ENCODE measurements at places on chromosomes 11 and 22. TPM values are rescaled to one million over a fixed set of nuclear protein-coding genes. Genes with fewer than 3 reads are reported as not detected.

DNA sequence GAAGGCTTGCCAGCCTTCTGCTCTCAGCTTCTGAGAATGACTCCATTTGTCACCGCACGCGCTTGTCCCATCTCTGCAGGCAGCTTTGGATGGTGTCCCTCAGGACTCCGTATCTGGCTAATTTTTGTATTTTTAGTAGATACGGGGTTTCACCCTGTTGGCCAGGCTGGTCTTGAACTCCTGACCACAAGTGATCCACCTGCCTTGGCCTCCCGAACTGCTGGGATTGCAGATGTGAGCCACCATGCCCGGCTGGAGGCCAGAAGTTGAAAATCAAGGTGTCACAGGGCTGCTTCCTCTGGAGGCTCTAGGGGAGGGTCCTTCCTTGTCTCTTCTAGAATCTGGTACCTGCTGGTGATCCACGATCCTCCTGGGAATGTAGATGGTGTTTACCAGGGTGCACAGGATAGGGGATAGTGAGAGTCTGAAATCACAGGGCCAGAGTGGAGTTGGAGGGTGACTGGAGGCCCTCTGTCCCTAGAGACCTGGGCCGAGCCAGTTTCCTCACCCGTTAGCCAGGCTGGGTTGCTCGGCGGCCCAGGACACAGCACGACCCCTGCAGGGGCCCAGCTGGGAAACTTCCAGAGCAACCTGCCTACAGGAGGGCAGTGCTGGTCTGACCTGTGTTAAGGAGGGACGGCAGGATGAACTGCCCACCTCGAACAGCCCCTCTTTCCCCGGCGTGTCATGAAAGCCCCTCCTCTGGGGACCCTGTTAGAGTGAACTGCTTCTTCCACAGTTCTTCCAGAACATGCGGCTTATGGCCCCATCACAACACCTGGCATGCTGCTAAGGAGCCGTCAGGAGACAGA is 48.9 kb upstream of the SHANK2 start:
- DNase-seq: no peak

- DNase-seq: peak; percentile 61
These were observed 958 bp upstream of the TUT1 start for GRCh38 chr11:62592146-62592815.

- peak; percentile 65 for DNase-seq
These were observed 52.0 kb upstream of the PRSS23 start for GRCh38 chr11:86748296-86748695.

DNA sequence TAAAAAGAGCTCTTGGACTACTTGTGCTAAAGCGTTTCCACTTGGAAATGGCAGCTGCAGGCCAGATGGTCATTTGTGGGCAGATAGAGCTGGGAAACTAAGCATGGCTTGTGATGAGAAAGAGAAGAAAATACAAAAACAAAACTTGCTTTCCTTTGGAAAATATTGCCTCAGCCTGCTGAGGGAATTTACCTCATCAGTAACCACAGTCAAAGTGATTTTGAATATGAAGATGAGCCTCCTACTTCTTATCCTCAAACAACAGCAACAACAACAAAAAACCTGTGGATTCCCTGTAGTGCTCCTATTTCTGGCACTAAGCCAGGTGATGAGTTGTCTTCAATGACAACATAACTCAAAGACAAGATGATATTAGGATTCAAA is 62.7 kb upstream of the FIBIN start:
- DNase-seq: no peak

DNA sequence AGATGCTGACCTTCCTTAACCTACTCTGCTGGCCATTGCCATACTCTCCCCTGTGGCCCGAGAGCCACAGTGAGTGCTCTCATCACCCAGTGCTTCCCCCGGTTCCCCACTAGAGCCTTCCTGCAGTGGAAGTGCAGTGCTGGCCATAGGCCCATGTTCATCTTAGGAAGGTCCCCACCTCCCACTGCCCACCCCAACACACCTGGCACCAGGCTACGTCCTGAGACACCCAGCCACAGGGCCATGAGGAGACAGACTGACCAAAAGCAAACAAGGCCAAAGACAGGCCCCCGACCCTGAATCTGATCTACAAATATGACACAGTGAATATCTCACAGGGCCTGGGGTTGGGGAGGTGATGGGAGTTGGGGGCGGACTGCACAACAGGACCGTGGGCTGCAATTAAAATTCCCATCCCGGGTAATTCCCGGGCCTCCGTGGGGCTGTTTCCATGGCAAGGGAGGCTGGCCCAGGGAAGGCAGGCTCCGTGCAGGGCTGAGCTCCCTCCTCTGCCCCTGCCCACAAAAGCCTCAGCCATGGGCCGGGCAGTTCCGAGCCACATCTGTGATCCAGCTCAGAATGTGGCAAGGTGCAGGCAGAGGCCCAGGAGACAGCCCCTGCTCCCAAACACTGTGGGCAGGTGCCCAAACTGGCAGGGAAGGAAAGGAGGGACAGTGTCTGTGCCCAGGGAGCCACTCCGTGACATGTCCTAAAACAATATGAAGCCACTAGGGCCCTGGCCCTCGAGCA is 5.1 kb upstream of the CHST1 start:
- peak; percentile 62 for DNase-seq

- DNase-seq: peak; percentile 18
These were observed 1.5 kb upstream of the ATP5MGL start for GRCh38 chr22:42641801-42642413.

GRCh38 chr22:37089434-37089833 is 20.1 kb downstream of the TMPRSS6 start:
- no peak for DNase-seq

MRTFA gene
- total RNA-seq: 34.0 TPM

TANGO2 gene
- 41.8 TPM for total RNA-seq

CCDC82 gene
- total RNA-seq: 19.5 TPM

FIBIN gene
- total RNA-seq: 30.0 TPM

OR8D4 gene
- total RNA-seq: under 0.01 TPM

EHD1 gene
- total RNA-seq: 51.4 TPM

NOX4 gene
- total RNA-seq: 1.8 TPM

CSNK2A3 gene
- 2.1 TPM for total RNA-seq

Data from osteoblast (primary cell).